ENCODE measurements at places on chromosomes 1 and 21. TPM values are rescaled to one million over a fixed set of nuclear protein-coding genes. Genes with fewer than 3 reads are reported as not detected.

GRCh38 chr1:118863688-118864087, 124.5 kb downstream of the TBX15 start:
- H3K4me3 ChIP-seq: no peak overlapping the region
- H3K36me3 ChIP-seq: no peaks in the 10 kb centered on the region
- no peaks in the 10 kb centered on the region for H3K27me3 ChIP-seq
- H3K4me1 ChIP-seq: no peaks in the 10 kb centered on the region
- DNase-seq: no peak

Gene OR2T33
- total RNA-seq: not detected

- no peak for DNase-seq
- no peak overlapping the region for H3K27ac ChIP-seq
- no peaks in the 10 kb centered on the region for H3K27me3 ChIP-seq
- H3K4me1 ChIP-seq: peaks cover 6% of the 10 kb centered on the region
- H3K36me3 ChIP-seq: no peaks in the 10 kb centered on the region
Observed at GRCh38 chr1:113917400-113918082, 11.6 kb upstream of the HIPK1 start.

GRCh38 chr1:37513795-37514349, 694 bp downstream of the MEAF6 start:
- peaks cover 5% of the 10 kb centered on the region for H3K36me3 ChIP-seq
- no peaks in the 10 kb centered on the region for H3K27me3 ChIP-seq
- peak overlapping the region; percentile 92 for H3K27ac ChIP-seq
- peak overlapping the region; percentile 98 for H3K4me3 ChIP-seq

- no peaks in the 10 kb centered on the region for H3K27me3 ChIP-seq
- H3K4me1 ChIP-seq: no peaks in the 10 kb centered on the region
- H3K27ac ChIP-seq: no peak overlapping the region
- no peak overlapping the region for H3K4me3 ChIP-seq
- peaks cover 18% of the 10 kb centered on the region for H3K36me3 ChIP-seq
- DNase-seq: no peak
Observed at GRCh38 chr1:37822906-37823815, 15.2 kb upstream of the YRDC start.

Data from body of pancreas (tissue), 4 donors.